SK-N-SH treated with all-trans-retinoic acid at 6 μM for 48 hours (cell line): ENCODE measurements at places on chromosomes 2 and 18.
A peak's percentile ranks its signal among the peaks of the same experiment; 100 is the strongest.

GRCh38 chr2:120905298-120905697 is 169.6 kb downstream of the GLI2 start:
- ATAC-seq, result no peak

DNA sequence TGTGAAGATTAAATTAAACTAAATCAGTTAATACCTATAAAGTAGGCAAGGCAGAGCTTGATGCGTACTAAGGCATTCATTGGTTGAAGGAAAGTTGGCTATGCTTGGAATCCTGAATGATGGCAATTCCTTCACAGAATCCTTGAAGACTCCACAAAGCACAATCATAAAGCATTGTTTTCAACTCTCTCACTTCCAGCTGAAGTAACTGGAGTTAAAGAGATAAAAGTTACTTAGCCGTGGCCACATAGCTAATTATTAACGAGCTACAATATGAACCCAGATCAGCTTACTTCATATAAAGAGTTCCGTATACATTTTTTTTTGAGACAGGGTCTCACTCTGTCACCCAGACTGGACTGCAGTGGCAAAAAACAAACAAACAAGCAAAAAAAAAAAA is 483.9 kb upstream of the DDX18 start:
- ATAC-seq, result no peak

DNA sequence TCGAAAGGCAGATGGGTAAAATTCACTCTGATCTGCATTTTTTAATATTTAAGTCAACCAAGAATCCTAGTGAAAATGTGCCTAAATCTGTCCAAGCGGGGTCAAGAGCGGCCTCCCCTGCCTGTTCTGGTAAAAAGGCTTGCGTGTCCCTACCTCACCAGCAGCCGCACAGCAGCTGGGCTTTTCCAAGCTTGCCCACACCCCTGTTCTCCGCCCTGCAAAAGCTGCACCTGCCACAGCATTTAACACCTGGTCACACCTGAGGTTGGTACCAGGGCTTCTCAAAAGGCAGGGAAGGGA is 25.8 kb upstream of the TMEM182 start:
- peak; percentile 74 for ATAC-seq

- ATAC-seq, result no peak
These were observed 22.3 kb downstream of the INO80D start for GRCh38 chr2:206063635-206064034.

GRCh38 chr2:96602330-96602823 is 35.7 kb downstream of the KANSL3 start:
- ATAC-seq, result no peak

- no peak for ATAC-seq
These were observed 318.0 kb downstream of the SOX11 start for GRCh38 chr2:6010163-6010562.

GRCh38 chr18:44265437-44265836 is 415.3 kb upstream of the SETBP1 start:
- ATAC-seq, result no peak

- no peak for ATAC-seq
These were observed 204.6 kb downstream of the RNF144A start for GRCh38 chr2:7121851-7122250.

DNA sequence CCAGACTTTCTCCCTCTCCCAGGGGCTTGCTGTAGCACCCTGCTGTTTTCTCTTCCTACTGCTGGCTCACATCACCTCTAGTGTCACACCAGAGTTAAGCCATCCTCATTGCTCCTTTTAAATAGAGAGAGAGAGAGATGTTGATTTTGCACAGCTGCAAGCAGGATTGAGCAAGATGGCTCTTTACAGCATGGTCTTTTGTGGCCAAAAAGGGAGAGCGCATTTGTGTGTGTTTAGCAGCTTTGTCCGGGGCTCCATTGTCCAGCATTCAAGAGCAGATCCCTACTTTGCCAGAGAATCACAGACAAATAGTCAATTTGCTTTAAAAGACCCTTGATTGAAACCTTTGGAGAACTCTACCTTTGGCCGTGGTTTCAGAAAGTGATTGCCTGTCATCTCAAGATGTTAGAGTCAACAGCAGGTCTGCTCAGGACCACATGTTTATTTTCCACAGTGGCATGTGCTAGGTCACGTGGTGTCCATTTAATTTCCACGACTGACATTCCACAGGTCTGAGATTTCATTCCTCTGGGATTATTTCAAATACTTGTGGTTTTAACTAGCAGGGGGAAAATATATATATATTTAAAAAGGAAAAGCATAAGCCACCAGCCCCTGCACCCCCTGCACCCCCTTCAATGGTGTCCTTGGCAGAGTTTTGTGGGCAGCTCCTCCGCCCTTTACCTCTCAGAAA is 359.9 kb upstream of the SLC14A2 start:
- peak; percentile 86 for ATAC-seq

- peak; percentile 90 for ATAC-seq
These were observed 27.3 kb downstream of the GRB14 start for GRCh38 chr2:164593959-164594358.

GRCh38 chr2:239786791-239787190 is 238.4 kb downstream of the NDUFA10 start:
- ATAC-seq, result no peak

GRCh38 chr18:28409811-28410210 is 232.9 kb upstream of the CDH2 start:
- no peak for ATAC-seq

GRCh38 chr18:73724958-73725357 is 422.7 kb downstream of the FBXO15 start:
- ATAC-seq, result peak; percentile 55

DNA sequence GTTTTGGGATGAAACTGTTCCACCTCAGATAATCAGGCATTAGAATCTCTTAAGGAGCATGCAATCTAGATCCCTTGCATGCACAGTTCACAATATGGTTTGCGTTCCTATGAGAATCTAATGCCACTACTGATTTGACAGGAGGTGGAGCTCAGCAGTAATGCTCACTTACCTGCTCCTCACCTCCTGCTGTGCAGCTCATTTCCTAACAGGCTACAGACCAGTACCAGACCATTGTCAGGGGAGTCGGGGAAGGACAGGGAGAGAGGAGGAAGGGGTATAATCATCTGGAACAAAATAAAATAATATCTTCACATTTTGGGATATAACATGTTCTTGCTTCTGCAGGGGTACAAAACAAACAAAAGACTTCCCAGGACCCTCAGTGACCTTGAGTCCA is 532.0 kb upstream of the FSHR start:
- no peak for ATAC-seq

- ATAC-seq, result no peak
These were observed 84.4 kb downstream of the TMEM131 start for GRCh38 chr2:97911206-97911921.

- ATAC-seq, result no peak
These were observed 51.2 kb downstream of the CYRIA start for GRCh38 chr2:16614314-16614860.
